GM04504 (cell line): ENCODE measurements at places on chromosomes 12 and 14.

DNA sequence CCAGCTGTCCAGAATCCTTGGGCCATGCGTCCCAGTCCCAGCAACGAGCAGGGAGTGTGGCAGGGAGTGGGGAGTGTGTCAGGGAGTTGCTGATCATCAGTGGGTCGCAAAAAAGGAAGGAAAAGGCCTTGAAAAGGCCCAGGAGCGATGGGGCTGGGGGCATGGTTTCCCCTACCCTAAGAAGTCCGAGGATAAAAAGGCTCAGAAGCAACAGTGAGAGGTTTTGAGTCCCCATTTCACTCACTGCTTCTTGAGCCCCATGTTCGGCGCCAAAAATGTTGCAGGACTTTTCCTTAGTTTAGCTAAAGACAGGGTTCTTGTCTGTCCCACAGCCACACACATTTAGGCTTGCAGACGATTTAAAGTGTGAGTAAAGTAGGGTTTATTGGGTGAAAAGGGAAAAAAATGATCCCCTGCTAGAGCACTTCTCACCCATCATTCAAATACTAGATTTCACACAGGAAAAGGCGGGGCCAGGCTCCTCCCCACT lies 189.5 kb downstream of the KCNC2 start:
- no peak for DNase-seq

DNA sequence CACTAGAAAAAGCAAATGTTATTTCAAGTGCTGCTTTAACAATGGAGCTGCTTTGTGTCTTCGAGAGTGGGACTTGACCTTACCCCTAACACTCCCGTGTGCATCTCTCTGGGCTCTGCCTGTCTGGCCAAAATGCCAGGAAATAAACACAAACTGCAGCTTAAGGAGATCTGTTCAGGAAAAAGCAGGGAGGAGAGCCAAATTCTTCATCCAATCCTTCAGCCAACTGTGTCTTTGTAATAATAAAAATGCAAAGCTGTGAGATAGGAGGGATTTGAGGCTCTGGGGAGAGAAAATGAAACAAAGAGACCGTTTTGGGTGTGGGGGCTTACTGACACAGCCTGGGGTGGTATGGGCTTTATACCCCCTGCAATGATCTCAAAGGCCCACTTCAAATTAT lies 85.8 kb upstream of the WSCD2 start:
- no peak for DNase-seq

GRCh38 chr12:94092516-94093241 lies 55.7 kb upstream of the PLXNC1 start:
- DNase-seq, result no peak

DNA sequence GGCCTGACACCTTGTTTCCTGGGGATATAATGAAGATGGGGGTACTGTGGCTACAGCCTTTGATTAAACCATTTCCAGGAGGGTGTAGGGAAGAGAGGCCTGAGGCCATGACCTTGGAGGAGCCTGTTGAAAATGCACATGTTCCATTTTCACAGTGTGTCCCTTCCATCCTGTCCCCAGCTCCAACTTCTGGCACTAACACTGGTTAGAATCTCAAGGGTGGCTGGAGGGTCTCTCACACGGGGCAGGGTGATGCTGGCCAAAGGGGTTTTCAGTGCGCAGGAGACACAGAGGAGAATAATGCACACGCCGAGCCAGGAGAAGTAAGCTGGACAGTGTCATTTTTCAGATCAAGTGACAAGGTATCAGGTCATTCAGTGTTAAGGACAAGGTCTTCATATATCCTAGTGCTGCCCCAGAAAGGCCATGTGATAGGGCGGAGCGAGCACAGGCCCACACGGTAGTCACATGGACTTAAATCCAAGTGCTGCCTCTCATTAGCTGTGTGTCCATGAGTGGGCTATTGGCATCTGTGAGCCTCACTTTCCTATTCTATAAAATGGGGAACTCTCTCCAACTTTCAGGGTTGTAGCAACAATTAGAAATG lies 36.4 kb upstream of the TUNAR start:
- no peak for DNase-seq

DNA sequence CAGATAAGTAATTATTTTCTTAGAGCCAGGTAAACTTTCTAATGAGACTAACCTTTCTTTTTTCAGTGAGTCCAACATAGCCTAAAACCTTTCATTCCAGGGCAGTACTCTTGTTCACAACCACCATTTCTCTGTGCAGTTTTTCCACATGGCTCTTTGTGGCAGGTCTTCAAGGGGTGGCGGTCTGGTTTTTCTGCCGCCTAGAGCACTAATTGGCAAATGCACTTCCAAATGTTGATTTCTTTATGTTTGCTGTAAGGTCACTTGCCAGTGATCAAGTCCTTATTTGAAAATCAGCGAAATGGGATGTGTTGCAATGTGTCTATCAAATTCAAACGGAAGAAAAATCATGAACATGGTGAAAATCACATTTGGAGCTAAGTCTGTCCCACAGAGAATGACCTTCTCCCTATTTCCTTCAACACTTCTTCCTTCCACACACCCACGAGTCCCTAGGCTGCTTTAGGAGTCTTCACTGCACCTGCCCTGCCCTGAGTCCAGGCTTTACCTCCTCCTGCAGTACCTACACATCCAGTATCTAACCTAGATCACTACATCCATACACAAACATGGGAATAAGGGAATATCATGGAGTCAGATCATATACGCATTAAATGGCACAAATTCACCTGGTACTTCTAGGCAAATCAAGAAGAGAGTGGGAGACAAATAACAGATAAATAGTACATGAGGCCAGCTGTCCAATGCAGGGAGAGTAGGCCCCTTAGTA lies 1.9 kb downstream of the SRGAP1 start:
- DNase-seq, result no peak

GRCh38 chr12:27333403-27334009 lies 870 bp downstream of the BMAL2 start:
- no peak for DNase-seq

DNA sequence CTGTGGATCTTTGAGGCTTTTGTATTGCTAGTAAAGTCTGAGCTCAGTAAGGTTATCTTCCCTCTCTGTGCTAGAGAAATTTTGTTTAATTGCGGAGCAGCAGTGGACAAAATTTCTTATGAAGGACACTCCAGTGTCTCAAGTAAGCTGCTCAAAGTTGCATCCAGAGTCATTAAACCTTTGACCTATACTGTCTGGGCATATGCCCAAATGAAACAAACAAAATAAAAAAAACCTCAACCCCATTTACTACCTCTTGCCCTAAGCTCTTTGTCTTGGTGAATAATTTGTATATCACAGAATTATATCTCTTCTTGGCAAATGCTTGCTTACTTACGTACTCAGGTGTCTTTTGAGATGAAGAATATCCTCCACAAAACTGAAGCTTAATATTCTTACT lies 465.2 kb downstream of the SOX5 start:
- no peak for DNase-seq

DNA sequence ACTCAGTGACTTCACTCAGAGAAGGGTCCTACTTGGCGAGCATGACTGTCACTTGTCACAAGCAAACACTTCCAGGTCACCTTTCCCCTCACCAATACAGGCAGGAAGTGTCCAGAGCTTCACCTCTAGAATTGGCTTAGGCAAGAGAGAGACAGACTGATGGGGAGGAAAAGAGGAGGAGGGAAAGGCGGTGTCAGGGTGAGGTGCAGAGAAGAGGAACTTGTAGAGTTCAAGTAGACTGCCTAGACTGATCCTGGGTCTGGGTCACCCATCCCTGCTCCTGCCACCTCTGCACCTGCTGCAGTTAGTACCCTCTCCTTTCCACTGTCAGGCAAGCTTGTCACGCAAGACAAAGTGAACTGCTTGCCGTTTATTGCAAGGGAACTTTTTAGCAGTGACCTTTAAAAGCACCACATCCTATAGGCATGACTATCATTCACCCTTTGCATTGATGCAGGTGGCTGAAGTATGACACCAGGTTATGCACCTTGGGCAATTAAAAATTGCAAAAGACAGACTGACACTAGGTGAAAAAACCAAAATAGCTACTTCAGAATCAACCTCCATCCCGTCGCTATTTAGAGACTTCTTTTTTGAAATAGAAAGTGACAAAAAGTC lies 292.4 kb downstream of the SYT1 start:
- no peak for DNase-seq

DNA sequence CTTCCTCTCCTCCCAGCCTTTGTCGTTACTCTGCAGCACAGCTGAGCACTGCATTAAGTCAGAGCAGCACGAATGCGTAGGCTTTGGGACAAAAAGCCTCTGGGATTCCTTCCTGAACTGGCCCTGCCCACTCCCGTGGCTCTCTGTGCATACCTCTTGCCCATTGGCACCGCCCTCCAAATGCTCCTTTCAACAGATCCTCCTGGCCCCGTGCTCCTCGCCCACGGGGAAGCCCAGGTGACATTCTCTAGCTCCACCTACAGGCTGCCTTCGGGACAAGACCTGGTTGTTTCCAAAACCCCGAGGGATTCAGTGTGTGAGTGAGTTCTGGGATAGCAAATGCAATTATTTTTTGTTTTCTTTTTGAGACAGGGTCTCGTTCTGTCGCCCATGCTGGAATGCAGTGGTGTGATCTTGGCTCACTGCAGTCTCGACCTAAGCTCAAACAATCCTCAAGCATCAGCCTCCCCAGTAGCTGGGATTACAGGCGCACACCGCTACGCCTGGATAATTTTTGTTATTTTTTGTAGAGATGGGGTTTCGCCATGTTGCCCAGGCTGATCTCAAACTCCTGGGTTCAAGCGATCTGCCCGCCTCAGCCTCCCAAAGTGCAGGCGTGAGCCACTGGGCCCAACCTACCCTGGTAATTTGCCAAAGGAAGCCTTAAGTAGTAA lies 17.9 kb upstream of the TDRD9 start:
- peak; percentile 46 for DNase-seq

- DNase-seq, result no peak
Measured at GRCh38 chr12:83468988-83469908, 782.5 kb downstream of the TMTC2 start.

DNA sequence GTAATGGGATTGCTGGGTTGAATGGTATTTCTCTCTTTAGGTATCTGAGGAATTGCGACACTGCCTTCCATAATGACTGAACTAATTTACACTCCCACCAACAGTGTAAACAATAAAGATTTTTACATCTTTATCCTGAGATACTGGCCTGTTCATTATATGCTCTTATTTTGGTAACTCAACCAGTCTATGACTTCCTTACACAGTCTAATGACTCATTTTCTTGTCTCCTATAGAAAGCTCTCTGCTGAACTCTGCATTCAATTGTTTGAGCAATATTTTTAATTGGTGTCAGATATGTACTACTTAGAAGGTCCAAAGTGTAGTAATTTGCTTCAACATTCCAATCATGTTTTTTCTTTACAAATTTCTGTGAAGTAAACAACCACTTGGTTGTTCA lies 1351.8 kb downstream of the FSCB start:
- no peak for DNase-seq

DNA sequence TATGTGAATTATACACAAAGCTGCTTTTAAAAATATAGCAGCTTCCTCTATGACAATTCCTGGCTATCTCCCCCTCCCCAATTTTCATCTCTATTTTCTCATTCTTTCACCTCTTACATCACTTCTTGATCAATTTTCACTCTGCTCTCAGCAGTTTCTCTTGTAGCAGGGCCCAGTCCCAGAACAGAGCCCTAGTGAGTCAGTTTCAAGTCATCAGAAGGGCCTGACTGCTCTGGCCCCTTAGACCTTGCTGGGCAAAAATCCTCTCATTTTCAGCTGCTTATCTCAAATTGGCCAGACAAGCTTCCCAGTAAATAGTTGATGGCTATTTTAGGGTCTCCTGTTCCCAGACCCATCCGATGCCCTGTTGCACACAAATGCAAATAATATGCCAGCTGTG lies 101.4 kb downstream of the TTC7B start:
- DNase-seq, result no peak

GRCh38 chr12:100733817-100734593 lies 60.6 kb upstream of the ANO4 start:
- DNase-seq, result no peak

GRCh38 chr12:116384691-116385485 lies 107.4 kb upstream of the MED13L start:
- DNase-seq, result no peak

- DNase-seq, result no peak
Measured at GRCh38 chr12:128798571-128799341, 25.0 kb downstream of the SLC15A4 start.

GRCh38 chr12:101925361-101925760 lies 48.0 kb downstream of the DRAM1 start:
- peak; percentile 97 for DNase-seq

DNA sequence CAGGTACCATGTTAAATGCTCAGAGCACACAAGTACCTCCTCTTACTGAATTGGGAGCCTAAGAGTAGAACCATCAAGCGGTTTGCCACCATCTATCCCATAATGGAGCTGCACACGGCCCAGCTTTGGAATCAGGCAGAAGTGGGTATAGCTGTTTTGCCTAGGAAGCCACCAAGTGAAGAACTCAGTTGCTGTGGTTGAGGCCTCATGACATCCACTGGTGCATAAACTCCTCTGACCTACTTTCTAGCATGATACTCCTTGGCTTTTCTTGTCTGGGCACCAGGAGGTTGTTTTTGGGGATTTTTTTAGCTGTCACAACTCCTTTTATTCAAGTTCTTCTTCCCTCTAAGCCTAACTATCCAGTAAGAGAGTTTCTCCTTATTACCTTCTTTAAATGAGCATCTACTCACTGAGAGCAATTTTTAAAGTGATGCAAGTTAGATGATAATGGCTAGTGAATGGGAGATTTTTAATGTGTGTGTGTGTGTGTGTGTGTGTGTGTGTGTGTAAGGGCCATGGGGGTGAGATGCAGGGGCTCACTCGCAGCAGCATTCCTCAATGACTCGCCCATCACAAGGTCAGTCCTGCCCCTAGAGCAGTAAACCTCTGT lies 20.9 kb upstream of the KRAS start:
- no peak for DNase-seq

GRCh38 chr14:59116984-59117415 lies 71.5 kb upstream of the DAAM1 start:
- DNase-seq, result no peak

GRCh38 chr14:51487848-51488247 lies 163.9 kb upstream of the FRMD6 start:
- no peak for DNase-seq

DNA sequence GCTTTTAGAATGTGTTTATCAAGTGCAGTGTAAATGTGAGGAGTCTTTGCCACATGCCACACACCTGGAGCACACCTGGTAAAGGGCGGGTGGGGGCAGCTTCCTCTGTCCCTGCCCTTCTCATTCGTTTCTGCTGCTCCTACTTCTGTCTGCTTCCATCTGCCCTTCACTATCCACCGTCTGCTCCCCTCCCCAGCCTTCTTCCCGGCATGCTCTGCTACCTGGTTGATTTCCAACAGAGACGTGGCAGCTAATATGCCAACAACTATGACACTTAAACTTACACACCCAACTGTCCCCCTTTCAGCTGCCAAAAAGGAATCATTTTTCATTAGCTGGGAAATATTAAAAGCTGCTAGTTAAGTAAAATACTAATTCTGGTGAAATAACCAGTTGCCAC lies 9.1 kb upstream of the CARMIL3 start:
- no peak for DNase-seq

GRCh38 chr14:54686219-54686870 lies 119.4 kb downstream of the SAMD4A start:
- DNase-seq, result peak; percentile 88

GRCh38 chr14:76727384-76727783 lies 33.9 kb upstream of the VASH1 start:
- no peak for DNase-seq

- DNase-seq, result no peak
Measured at GRCh38 chr14:61444215-61444768, 122.9 kb downstream of the PRKCH start.

- DNase-seq, result no peak
Measured at GRCh38 chr12:64320611-64321010, 69.9 kb downstream of the C12orf56 start.
